Activated CD4-positive, alpha-beta memory T cell treated with anti-CD3 and anti-CD28 coated beads for 36 hours (primary cell): ENCODE measurements at places on chromosomes 4 and X. TPM values are rescaled to one million over a fixed set of nuclear protein-coding genes. Genes with fewer than 3 reads are reported as not detected.
A peak's percentile ranks its signal among the peaks of the same experiment; 100 is the strongest.

BDH2 gene
- total RNA-seq = 14.4 TPM

- peaks cover 5% of the 10 kb centered on the region for H3K36me3 ChIP-seq
- H3K27me3 ChIP-seq = no peaks in the 10 kb centered on the region
- no peak overlapping the region for H3K4me3 ChIP-seq
- H3K4me1 ChIP-seq = no peaks in the 10 kb centered on the region
These were observed 137.4 kb upstream of the STIM2 start for GRCh38 chr4:26723216-26723615.

DNA sequence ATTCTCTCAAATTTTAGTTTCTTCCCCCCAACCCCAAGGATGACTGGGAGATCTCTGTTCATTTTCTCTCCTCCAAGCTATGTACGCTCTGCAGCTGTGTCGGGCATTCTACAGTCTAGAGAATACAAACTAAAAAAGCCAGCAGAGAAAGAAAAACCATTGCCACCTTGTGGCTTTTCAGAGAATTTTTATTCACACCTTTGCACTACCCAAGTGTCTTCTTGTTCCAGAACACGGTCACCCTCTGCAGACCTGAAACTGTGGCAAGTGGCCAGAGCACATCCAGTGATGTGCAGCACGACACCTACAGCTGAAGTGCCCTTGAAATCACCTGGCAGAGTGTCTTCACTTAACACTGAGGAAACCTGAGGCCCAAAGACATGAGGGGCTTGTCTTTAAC lies 68.6 kb downstream of the CHST7 start:
- no peak overlapping the region for H3K4me3 ChIP-seq
- peaks cover 3% of the 10 kb centered on the region for H3K36me3 ChIP-seq
- H3K27me3 ChIP-seq = no peaks in the 10 kb centered on the region
- H3K4me1 ChIP-seq = peaks cover 17% of the 10 kb centered on the region

ZMAT1 gene
- 3.9 TPM for total RNA-seq

DNA sequence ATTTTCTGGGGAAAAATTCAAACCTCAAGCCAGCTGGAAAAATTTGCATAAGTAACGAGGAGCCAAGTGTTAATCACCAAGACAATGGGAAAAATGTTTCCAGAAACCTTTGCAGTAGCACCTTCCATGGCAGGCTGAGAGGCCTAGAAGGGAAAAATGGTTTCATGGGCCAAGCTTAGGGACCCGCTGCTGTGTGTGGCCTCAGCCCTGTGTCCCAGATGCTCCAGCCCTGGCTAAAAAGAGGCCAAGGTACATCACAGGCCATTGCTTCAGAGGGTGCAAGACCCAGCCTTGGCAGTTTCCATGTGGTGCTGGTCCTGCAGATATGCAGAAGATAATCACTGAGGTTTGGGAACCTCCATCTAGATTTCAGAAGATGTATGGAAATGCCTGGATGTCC lies 98.3 kb upstream of the NWD2 start:
- H3K27me3 ChIP-seq = peaks cover 2% of the 10 kb centered on the region
- H3K4me1 ChIP-seq = no peaks in the 10 kb centered on the region
- no peak overlapping the region for H3K27ac ChIP-seq
- no peak overlapping the region for H3K4me3 ChIP-seq
- no peaks in the 10 kb centered on the region for H3K36me3 ChIP-seq
- no peak for DNase-seq

SPINK2 gene
- not detected for total RNA-seq

DNA sequence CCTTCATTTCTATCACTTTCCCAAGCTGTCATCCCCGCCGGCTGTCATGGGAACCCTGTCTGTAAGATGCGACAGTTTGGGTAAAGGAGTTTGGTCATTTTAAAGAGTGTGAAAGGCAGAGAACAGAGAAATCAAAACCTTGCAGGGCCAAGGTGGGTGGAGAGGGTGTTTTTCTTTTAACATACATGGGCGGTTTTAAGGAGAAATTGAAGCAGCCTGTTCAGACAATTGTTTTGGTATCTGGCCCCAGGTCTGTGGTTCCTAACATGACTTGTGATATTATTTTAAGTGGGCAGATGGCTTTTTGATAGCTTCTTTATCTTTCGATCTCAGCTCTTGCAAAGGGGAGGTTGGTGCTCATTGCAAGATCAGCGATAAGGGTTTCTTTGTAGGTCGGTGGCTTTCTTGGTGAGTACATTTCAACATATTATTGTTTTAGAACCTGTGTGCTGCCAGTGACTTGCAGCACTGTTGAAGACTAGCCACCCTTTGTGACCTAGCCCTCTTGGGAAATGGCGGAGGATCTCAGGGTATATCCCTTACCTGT lies 3.7 kb downstream of the PPP1R3F start:
- peaks cover 22% of the 10 kb centered on the region for H3K36me3 ChIP-seq
- H3K4me1 ChIP-seq = peaks cover 79% of the 10 kb centered on the region
- peak overlapping the region; percentile 100 for H3K27ac ChIP-seq
- H3K27me3 ChIP-seq = no peaks in the 10 kb centered on the region

RRH gene
- 0.19 TPM for total RNA-seq

CCDC110 gene
- total RNA-seq = 0.26 TPM

DNA sequence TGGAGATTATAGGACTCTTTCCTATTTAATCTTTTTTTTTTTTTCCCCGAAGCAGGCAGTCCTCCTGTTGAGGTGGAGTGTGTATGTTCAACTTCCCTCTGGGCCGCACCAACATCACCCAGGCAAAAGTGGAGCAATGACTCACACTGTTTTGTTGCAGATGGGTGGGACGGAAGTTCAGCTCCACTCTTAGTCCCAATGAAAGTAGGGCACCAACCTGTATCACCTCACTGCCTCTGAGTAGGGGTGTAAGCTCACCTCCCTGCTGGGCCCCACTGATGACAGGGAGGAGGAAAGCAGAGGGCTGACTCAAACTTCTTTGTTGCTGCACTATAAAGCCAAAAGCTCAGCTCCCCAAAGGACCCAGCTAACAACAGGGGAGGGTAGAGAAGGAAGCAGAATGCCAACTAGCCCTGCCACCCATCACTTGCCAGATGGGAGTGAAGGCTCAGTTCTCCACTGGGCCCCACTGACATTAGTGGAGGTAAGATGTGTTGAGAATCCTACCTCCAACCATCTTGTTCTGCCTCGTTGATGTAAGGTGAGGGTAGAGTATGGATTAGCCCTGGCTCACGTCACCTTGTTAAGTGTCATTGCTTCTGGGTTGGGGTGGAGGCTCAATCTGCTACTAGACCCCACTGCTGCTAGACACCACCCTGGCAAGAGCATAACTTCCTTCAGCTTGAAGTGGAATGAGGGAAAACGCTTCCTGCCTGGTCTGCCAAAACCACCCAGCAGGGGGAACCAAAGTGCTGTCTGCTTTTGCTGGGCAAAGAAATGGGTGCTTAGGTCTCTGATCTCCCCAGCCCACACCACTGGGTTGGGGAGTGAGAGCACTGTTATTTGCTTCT lies 14.1 kb downstream of the RPS6KA3 start:
- DNase-seq = peak; percentile 78
- H3K27ac ChIP-seq = peak overlapping the region; percentile 88
- H3K4me3 ChIP-seq = peak overlapping the region; percentile 23
- peaks cover 52% of the 10 kb centered on the region for H3K4me1 ChIP-seq
- no peaks in the 10 kb centered on the region for H3K27me3 ChIP-seq

GRCh38 chr4:3523146-3523627 lies 9.0 kb downstream of the LRPAP1 start:
- H3K27me3 ChIP-seq = no peaks in the 10 kb centered on the region
- no peak overlapping the region for H3K4me3 ChIP-seq
- H3K36me3 ChIP-seq = peaks cover 6% of the 10 kb centered on the region
- no peak for DNase-seq

MAGEB10 gene
- total RNA-seq = not detected

TCEAL4 gene
- 13.3 TPM for total RNA-seq

DNA sequence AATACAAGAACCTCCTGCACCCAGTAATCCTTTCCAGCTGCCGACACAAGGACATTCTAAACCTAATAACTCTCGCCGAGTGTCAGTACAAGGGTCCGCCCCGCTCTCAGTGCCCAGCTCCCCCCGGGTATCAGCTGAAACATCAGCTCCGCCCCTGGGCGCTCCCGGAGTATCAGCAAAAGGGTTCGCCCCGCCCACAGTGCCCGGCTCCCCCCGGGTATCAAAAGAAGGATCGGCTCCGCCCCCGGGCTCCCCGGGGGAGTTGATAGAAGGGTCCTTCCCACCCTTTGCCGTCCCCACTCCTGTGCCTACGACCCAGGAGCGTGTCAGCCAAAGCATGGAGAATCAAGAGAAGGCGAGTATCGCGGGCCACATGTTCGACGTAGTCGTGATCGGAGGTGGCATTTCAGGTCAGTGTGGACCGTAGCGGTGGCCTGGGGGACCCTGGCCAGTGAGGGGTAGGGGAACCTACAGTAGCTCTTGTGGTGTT lies at the start of gene MAOA:
Gene MAOA, plus strand, starts transcription at position 295 of the 490 bp plus-strand sequence. Its CDS starts 43 bp downstream, at position 338.
- H3K36me3 ChIP-seq = no peaks in the 10 kb centered on the region
- H3K27ac ChIP-seq = peak within 1 kb of the TSS; percentile 33
- DNase-seq = peak; percentile 34

ETDB gene
- total RNA-seq = not detected

DNA sequence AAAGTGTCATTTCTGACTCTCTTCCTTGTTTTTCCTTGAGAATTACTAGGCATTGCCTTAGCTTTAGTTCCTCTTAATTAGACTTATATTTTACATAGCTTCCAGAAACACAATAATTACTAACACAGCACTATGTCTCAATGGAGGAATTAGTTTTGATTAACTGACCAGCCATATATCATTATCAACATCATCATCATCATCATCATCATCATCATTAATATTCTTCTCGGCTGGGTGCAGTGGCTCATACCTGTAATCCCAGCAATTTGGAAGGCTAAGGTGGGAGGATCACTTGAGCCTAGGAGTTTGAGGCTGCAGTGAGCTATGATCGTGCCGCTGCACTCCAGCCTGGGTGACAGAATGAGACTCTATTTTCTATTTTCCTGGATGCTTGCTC lies 2.7 kb upstream of the SLC25A5 start:
- H3K27me3 ChIP-seq = no peaks in the 10 kb centered on the region
- no peak for DNase-seq
- peaks cover 14% of the 10 kb centered on the region for H3K36me3 ChIP-seq

- H3K27ac ChIP-seq = no peak overlapping the region
- H3K4me1 ChIP-seq = no peaks in the 10 kb centered on the region
- DNase-seq = no peak
- no peaks in the 10 kb centered on the region for H3K27me3 ChIP-seq
- H3K4me3 ChIP-seq = no peak overlapping the region
These were observed 200.9 kb downstream of the NKX6-1 start for GRCh38 chr4:84298023-84298718.

DNA sequence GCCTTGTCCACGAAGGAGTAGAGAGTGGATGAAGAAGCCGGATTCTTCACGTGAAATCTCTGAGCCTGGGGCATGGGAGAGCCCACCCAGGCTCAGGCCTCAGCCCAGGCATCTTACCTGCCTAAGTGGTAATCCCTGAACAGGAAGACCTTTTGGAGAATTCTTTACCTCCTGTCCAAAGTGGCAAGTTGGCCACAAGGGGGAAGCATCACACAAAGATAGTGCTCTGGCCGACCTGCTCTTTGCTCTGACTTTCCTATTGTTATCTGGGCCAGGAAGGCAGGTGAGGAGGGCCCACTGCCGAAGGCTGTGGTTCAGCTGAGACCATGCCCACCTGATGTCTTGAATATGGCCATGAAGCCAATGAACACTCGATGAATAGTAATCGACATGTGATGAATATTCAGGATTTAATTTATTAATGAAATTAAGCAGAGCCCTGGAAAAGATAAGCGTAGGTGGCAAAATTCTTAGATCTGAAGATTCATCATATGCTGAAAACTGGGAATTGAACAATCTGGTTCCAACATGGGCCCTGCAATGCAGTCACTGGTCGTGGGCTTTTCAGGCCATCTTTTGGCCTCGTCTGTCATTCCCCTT lies 93.8 kb downstream of the PDGFRA start:
- H3K4me1 ChIP-seq = no peaks in the 10 kb centered on the region
- no peaks in the 10 kb centered on the region for H3K27me3 ChIP-seq
- no peak overlapping the region for H3K27ac ChIP-seq
- DNase-seq = peak; percentile 63

- H3K27me3 ChIP-seq = no peaks in the 10 kb centered on the region
- no peak overlapping the region for H3K4me3 ChIP-seq
- no peak for DNase-seq
- peaks cover 2% of the 10 kb centered on the region for H3K4me1 ChIP-seq
These were observed 136.1 kb downstream of the ARX start for GRCh38 chrX:24879679-24880078.

GRCh38 chr4:47017494-47017893 lies 13.9 kb upstream of the GABRB1 start:
- H3K36me3 ChIP-seq = no peaks in the 10 kb centered on the region
- no peak for DNase-seq
- H3K27ac ChIP-seq = no peak overlapping the region
- H3K4me1 ChIP-seq = no peaks in the 10 kb centered on the region

- no peak overlapping the region for H3K4me3 ChIP-seq
These were observed 5.8 kb downstream of the FAM114A1 start for GRCh38 chr4:38873290-38873944.

C4orf54 gene
- not detected for total RNA-seq

SLC6A14 gene
- total RNA-seq = not detected

- no peak overlapping the region for H3K4me3 ChIP-seq
- H3K27ac ChIP-seq = no peak overlapping the region
- H3K4me1 ChIP-seq = peaks cover 3% of the 10 kb centered on the region
- H3K36me3 ChIP-seq = no peaks in the 10 kb centered on the region
- DNase-seq = no peak
These were observed 52.2 kb upstream of the HGFAC start for GRCh38 chr4:3389233-3390215.

DNA sequence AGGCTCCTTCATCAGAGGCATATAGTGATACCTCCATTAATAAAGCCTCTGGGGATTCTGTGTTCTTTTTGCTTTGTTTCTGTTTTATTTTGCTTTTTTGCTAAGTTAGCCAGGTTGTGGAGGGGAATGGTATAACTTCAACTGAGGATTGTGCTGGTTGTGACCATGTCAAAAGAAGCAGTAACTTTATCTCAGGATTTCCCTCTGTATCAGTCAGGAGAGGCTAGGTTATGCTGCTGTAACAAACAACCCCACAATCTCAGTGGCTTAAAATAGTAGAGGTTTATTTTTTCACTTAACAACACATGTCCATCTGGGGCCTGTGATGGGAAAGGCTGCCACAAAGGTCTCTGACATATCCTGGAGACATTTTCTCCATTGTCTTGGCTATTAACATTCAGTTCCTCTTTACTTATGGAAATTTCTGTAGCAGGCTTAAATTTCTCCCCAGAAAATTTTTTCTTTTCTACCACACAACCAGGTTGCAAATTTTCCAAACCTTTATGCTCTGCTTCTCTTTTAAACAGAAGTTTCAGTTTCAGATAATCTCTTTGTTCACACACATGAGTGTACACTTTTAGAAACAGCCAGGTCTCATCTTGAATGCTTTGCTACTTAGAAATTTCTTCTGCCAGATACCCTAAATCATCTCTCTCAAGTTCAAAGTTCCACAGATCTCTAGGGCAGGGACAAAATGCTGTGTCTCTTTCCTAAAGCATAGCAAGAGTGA lies 64.7 kb downstream of the UCHL1 start:
- H3K4me3 ChIP-seq = no peak overlapping the region
- no peak overlapping the region for H3K27ac ChIP-seq
- no peaks in the 10 kb centered on the region for H3K4me1 ChIP-seq
- DNase-seq = no peak
- no peaks in the 10 kb centered on the region for H3K27me3 ChIP-seq
- no peaks in the 10 kb centered on the region for H3K36me3 ChIP-seq

- no peak for DNase-seq
- no peak overlapping the region for H3K4me3 ChIP-seq
- no peaks in the 10 kb centered on the region for H3K36me3 ChIP-seq
- H3K4me1 ChIP-seq = no peaks in the 10 kb centered on the region
These were observed 126.1 kb downstream of the FAT4 start for GRCh38 chr4:125440814-125441213.

STPG2 gene
- not detected for total RNA-seq
